ENCODE measurements at places on chromosomes 16 and 17. TPM values are rescaled to one million over a fixed set of nuclear protein-coding genes. Genes with fewer than 3 reads are reported as not detected.
A peak's percentile ranks its signal among the peaks of the same experiment; 100 is the strongest.

DNA sequence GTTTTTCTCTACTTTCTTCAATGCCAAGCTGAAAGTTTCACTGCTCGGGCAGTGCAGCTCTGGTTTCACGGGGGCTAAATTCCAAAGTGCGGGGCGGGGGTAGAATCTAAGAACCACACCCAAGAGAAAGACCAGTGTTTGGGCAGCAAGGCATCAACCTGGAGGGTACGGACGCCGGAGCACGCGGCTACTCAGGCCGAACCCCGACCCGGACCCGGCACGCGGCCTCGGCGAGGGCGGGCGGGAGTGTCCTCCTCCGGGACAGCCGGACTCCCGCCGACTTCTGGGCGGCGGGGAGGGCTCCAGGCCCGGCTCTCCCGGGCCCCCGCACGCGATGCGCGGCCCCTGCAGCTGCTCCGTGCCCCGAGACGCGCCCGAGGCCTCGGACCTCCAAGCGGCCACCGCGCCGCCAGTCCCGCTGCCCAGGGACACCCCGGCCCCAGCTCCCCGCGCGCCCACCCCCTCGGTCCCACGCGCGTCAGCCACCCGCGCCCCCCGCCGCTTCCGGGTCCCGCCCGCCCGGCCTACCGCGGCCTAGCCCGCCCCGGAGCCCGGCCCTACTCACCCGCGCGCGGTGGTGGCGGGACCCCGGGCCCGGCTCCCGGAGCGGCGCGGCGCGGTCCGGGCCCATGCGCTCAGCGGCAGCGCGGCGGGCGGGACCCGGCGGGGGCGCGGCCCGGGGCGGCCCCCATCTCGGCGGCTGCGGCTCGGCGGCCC, 561 bp downstream of the AXIN1 start:
- DNase-seq, result no peak

DNA sequence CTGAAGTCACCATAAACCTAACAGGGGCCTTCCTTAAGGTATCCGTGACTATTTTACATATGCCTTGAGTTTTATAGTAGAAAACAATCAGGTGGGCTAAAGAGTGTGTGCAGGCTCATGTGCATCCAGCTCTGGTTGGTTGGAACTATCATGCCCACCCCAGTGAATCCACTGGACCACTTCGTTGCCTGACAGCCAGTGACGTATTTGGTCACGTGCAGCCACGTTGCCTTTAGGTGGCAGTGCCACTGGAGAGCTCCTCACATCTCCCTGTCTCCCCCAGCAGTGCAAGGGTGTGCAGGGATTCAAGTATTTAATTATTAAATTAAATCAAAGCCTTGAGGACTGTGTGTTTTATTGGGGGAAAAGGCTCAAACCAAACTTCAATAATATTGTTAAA, 42.1 kb upstream of the DNAH17 start:
- no peak for DNase-seq

DNA sequence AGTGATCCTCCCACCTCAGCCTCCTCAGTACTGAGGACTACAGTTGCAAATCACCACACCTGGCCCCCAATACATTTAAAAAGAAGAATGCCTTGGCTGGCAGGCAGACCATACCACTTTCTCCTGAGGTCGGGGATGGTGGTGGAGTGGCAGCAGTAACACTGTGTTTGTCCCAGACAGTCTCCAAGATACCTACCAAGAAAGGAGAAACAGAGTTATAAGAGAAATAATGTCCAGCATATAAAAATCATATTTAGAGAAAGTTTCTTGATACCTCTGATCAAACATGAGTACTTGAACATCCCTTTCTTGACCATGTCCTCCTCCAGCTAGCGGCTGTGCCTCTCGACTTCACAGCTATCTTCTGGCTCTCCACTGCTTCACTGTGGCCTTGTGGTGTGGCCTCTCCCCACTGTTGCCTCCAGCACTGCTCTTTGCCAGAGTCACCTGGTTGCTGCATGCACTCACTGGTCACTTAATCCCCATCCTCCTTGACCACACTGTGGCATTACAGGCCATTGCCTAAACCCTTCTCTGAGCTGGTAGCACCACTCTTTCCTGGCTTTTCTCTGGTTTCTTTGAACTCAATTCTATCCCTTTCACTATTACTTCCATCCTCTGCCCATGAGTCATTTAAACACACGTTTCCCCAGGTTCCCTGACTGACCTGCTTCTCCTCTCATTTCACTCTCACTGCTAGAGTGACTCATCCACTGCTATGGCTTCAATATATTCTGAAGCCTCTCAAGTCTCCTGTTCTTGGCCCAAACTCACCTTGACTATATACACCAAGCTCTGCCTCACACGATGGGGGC, 45.2 kb downstream of the XPO6 start:
- DNase-seq, result no peak

The SCIMP gene
- 0.72 TPM for total RNA-seq

- DNase-seq, result peak; percentile 61
Observed at GRCh38 chr16:59121411-59122261, 387.5 kb upstream of the GOT2 start.

The CCL3 gene
- 52.0 TPM for total RNA-seq

DNA sequence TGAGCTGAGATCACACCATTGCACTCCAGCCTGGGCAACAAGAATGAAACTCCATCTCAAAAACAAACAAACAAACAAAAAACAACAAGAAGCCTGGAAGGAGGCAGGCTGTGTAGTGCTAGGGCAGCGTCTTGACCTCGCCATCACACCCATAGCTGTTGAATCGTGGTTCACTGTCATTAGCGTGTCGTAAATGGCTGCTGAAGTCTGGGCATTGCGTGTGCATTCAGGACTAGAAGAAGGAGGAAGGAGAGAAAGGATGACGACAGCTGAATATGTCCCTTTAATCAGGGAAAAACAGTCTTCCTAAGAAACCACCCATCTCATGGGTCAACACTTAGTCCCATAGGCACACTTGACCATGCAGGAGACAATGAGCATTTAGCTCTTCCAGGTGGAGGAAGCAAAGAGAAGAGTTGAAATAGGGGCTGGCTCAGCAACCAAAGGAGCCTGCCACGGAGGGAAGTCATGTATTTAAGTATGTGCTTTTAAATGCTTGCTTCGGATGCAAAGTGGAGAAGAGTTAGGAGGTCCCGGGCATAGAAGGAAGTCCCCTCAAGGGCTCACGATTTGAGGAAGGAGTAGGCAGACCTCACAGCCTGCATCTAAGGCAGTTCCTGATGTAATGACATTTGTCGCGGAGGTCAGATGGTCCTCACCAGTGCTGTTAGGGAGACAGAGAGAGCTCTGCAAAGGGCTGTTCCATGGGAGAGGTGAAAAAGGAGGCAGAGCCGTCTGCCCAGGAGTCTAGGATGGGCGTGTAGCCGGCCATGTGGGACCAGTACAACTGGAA, 8.8 kb downstream of the PRSS22 start:
- DNase-seq, result no peak

- DNase-seq, result no peak
Observed at GRCh38 chr17:1273492-1274244, 3.4 kb downstream of the BHLHA9 start.

GRCh38 chr17:15482476-15482875, 15.1 kb upstream of the CDRT4 start:
- DNase-seq, result no peak

DNA sequence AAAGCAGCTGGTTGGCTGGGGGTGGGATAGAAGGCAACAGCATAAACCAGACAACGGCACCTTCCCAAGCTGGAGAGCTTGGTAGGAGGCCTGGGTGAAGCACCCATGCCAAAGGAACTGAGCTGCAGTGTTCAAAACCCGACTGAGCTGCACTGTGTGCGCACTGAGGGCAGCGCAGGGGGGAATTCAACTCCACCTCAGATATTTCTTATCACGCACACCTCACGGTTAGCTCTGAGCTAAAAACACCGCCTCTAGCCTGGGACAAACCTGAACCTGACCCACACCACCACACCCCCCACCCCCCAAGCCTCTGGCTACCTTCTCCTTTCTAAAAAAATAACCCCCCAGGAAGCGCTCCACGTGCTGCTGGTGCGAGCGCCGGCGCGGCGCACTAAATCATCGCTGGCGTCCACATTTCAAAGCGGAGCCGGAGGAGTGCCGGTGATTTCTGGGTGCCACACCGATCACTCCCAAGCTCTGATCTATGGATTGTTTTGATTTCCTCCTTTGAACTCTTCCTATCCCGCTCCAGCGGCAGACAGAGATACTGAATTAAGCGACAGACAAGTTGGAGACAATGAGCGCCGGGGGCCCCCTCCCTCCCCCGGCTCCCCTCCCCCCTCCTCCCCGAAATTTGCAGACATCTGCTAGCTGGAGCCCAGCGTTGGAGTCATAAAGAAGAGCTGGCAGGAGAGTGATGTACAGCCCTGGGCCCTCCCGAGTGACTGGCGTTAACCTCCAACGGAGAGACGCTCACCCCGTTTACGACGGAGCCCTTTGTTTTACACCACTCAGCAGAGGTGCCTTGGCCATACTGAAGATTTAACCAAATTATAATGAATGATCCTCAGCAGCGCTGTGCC, 85.0 kb downstream of the NOG start:
- no peak for DNase-seq

DNA sequence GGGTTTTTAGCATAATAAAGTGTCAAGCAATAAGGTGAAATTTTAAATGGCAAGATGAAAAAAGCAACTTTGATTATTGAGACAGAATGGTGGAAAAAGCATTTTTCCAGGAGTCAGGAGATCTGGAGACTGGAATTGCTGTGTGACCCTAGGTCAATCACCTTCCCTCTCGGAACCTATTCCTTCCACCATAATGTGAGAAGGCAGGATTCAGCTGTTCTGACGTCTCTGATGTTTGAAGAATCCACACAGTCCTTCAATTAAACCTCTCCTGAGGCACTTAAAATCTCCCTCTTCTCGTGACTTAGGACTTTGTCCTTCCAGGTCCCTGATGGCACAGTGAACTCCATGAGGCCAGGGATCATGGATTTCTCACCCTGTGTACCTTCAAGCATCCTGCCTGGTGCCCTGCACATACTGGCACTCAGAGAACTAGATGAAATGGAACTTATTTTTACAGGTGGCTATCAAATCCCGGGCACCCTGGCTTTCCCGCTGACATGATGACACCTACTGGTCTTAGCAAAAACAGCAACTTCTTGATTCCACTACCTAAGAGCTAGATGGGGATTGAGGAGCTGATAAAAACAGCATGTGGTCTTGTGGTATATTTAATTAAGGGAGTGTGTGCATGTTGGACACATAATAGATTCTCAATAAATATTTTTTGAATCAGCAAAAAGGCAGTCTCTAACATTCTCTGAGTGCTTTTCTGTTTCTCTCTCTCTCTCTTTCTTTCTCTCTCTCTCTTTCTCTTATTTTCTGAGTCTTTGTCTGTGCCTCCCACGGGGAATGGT, 2.3 kb upstream of the CCDC182 start:
- DNase-seq, result peak; percentile 61

DNA sequence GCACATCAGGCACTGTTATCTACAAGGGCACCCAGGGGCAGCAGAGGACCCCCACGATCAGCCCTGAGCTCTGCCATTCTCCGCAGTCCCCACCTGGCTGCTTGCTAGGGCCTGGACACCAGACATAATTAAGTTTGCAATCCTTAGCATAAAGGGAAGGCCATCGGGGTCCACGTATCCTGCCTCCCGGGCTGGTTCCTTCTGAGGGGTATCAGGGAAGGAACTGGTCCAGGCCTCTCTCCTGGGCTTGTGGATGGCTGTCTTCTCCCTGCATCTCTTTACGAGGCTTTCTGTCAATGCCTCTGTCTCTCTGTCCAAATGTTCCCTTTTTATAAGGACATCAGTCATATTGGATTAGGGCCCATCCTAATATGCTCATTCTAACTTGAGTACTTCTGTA, 77.8 kb downstream of the CYLD start:
- no peak for DNase-seq

The IRX6 gene
- not detected for total RNA-seq

The KRTAP4-9 gene
- total RNA-seq, result not detected

- no peak for DNase-seq
Observed at GRCh38 chr17:42849031-42849430, 2.0 kb upstream of the AOC3 start.

- peak; percentile 38 for DNase-seq
Observed at GRCh38 chr17:72560303-72561247, 439.8 kb downstream of the SOX9 start.

- no peak for DNase-seq
Observed at GRCh38 chr16:4911970-4912386, 25.0 kb downstream of the PPL start.

DNA sequence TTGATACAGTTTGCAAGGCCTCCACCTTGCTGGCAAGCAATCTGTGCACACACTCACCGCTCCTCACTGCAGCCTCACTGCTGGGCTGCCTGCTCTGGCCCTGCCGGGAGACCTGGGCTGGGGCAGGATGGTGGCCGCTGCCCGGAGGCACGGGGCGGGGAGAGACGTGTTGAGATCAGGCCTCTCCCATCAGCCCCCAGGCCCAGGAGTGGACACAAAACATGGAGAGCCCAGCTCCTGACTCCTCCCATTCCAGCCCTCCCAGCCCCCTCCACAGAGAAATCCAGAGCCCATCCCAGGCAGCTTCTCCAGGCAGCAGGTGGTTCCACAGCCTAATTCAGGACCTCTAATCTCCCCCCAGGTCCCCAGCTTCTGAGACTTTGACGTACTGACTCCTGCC, 23.1 kb upstream of the RPL38 start:
- DNase-seq, result no peak

- DNase-seq, result no peak
Observed at GRCh38 chr17:77526259-77526711, 385.5 kb downstream of the SEC14L1 start.

The CACNG4 gene
- total RNA-seq, result 1.2 TPM

DNA sequence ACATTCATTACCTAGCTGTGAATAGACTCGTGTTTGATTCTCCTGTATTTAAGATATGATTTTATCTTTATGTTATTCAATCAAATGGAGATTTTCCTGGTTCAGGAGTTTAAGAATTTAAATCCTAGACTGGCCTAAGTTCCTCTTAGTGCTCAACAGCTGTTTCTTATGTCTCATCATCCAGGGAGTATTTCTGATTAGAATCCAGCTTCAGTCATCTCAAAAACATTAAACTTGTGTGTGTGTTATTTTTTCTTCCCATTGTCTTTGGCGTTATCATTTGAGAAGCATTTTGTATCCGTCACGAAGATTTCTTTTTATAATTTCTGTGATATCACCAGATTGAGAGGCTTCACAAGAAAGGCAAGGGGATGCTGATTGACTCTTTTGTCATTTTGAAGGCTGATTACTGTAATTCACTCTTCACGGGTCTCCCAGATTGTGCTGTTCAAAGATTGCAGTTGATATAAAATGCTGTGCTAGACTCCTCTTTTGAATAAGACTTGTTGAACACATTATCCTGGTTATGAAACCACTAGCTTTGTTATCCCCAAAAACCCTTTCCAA, 204.8 kb downstream of the CDH8 start:
- DNase-seq, result peak; percentile 43

The SMIM36 gene
- 1.9 TPM for total RNA-seq

The SMARCE1 gene
- 146 TPM for total RNA-seq

GRCh38 chr17:73286863-73287296, 24.9 kb downstream of the CDC42EP4 start:
- DNase-seq, result no peak

- no peak for DNase-seq
Observed at GRCh38 chr16:5430598-5430997, 333.0 kb upstream of the EEF2KMT start.

Data from umbilical cord (tissue), 2 donors.